ENCODE measurements at places on chromosomes 4 and X.

DNA sequence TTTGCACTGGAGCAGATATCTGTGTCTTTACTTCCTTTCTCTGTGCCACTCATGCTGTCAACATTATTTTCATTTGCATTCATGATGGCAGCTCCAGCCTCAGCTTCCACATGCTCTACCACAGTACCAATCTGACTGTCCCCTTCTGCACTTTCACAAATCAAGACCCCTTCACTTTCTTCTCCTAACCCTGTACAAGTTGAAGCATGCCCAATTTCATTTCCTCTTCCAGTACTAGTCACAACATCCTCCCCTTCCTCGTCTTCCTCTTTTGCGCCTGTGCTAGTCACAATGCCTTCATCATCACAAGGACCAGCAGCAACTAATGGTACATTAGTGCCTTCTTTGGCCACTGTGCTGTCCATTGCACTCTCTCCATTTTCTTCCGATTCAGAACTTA lies 26.5 kb downstream of the BOD1L1 start:
- no peak for DNase-seq

- peak; percentile 47 for DNase-seq
Measured at GRCh38 chr4:4985844-4986243, 33.4 kb downstream of the CYTL1 start.

DNA sequence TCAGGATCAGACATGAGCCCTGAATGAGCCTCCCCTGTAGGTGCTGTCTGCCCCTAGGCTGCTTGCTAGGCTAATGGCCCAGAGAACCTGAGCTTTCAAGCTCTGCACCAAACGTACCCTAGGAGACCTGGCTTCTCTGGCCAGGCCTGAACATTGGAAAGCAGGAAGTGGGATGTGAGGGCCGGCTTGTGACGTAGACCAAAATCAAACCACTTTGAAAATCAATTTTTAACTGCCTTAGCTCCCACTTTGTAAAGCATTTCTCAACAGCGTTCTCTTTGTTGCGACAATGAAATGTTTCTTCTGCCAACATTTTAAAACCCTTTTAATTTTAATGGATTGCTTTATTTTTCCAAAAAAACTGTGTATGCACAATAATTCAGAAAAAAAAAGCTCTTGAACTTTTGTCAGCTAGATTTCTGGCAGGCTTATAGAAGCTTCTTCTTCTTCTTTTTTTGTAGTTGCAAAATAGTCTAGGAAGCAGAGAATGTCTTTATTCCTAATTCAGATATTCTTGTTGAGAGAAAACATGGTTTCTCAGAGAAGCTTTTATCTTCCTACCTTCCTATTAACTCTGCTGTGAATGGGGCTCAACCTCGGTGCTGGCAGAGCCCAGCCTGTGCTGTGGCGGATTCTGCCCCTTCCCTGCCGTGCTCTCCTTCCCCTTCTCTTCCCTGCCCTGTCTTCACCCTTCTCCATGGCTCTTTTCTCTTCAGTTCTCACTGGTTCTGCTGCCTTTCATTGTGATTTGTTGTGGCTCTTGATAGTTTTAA lies 145.2 kb upstream of the SFRP2 start:
- no peak for DNase-seq

DNA sequence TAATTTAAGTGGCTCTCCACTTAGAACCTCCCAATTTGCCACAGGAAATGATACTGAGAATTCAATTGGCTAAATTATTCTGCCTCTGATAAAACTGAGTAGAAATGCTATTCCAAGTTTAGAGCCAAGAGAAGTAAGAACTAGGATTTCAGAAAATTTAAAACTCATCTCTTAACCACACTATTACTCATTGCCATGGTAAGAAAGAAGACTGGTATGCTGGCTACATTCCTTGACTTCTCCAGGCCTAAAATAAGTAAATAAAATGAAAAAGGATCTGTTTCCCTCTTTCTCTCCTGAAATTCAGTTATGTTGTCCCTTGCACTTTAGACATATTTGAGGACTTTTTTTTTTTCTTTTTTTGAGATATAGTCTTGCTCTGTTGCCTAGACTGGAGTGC lies 23.3 kb downstream of the ZNF280C start:
- DNase-seq, result no peak

GRCh38 chr4:143512978-143513313 lies 556 bp upstream of the SMARCA5 start:
- DNase-seq, result peak; percentile 39

- no peak for DNase-seq
Measured at GRCh38 chr4:72975488-72975784, 94.1 kb downstream of the COX18 start.

DNA sequence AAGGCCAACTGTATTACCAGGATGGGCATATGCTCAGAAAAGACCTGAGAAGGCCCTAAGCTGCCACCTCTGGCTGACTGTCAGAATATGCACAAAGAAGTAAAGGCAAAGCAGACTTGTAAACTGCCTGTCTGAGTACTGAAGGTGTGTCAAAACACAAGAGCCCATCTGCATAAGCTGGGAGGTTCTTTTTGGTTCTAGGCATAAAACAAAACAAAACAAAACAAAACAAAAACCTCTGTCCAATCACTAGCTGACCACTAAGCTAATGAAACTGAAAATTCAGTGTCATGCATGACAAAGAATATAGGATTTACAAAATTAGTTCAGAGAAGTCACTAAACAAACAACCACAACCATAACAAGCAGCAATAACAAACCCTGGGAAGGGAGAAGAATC lies 20.6 kb downstream of the SH3D19 start:
- DNase-seq, result peak; percentile 14
